ENCODE measurements at places on chromosomes 2 and 18.

- DNase-seq, result no peak
Observed at GRCh38 chr2:182973441-182974352, 64.6 kb downstream of the NCKAP1 start.

GRCh38 chr2:3666613-3666975, 8.6 kb downstream of the ALLC start:
- no peak for DNase-seq

DNA sequence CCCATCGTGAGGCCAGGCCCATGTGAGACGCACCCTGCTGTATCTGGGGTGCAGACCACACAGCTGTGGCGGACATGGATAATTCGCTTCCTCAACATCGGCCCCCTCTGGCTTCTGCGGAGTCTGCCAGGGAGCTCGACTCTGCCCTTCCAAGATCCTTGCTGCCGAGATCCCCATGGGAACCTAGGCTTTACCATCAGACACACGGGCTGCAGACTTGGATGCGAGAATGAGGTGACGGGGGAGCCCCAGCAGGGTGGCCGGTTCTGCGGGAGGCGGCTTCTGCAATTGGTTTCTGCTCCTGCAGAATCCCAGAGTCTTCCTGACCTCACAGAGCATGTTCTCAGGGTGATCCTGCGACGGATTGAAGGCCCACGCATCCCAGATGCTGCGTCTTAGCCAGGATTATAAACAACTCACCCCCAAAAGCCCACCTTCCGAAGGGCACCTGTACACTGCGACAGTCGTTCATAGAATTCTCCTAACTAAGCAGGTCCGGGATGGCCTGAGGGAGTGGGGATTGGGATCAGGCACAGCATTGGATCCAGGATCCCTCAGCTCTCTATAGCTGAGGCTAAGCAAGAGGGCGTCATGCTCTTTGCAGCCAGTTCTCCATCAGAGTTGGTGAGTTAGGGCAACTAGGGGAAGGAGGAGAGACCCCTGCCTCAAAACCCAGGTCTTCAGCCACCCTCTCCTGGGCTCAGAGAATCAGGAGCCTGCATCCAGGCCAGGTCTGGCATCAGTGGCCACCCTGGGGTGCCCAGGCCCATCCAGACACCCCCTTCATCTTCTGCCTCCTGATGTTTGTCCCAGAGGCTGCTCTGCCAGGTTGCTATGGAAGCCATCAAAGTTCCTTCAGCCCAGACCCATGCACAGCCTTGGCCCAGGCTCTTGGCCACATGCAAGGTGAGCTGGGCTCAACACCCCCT, 74.7 kb upstream of the SNTG2 start:
- no peak for DNase-seq

- no peak for DNase-seq
Observed at GRCh38 chr2:38991899-38992298, 102.2 kb downstream of the ARHGEF33 start.

DNA sequence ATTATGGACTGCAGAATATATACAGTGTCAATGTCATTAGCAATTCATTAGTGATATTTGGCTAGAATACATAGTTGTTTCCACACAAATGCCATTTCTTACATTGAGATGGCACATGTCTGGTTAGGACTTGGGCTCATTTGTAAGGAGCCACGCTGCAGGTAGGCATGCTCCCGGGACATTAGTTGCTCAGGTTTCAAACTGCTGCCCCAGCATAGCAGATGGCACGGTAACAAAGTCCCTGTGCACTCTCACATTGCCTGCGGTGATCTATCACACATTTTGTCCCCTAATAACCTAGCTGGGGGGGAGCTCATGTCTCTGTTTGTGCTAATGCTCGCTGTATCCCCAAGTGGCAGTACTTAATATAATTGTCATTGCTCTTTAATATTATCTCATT, 185.1 kb downstream of the NEDD4L start:
- DNase-seq, result no peak

- DNase-seq, result no peak
Observed at GRCh38 chr18:38453880-38454279, 888.3 kb upstream of the CELF4 start.

GRCh38 chr18:42305869-42306593, 351.0 kb downstream of the PIK3C3 start:
- DNase-seq, result no peak

- DNase-seq, result no peak
Observed at GRCh38 chr2:86695053-86695691, 24.9 kb upstream of the RMND5A start.

- DNase-seq, result no peak
Observed at GRCh38 chr2:20023688-20024087, 11.2 kb upstream of the MATN3 start.

DNA sequence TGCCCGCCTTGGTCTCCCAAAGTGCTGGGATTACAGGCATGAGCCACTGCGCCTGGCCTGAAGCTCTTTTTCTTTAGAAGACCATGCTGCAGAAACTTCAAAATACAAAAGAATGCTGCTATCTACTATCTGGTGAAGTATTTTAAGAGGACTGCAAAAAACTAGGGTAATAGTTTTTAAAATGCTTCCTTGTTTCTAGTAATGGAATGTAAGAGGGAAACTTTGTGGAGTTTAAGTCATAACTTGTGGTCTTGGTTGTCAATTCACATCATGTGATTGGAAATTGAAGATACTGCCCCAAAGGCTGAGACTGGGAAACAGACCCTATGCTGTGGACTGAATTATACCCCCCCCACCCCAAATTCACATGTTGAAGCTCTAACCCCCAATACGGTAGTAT, 68.3 kb downstream of the B3GNT2 start:
- DNase-seq, result no peak

GRCh38 chr18:65093346-65093745, 657.5 kb upstream of the CDH7 start:
- DNase-seq, result no peak

DNA sequence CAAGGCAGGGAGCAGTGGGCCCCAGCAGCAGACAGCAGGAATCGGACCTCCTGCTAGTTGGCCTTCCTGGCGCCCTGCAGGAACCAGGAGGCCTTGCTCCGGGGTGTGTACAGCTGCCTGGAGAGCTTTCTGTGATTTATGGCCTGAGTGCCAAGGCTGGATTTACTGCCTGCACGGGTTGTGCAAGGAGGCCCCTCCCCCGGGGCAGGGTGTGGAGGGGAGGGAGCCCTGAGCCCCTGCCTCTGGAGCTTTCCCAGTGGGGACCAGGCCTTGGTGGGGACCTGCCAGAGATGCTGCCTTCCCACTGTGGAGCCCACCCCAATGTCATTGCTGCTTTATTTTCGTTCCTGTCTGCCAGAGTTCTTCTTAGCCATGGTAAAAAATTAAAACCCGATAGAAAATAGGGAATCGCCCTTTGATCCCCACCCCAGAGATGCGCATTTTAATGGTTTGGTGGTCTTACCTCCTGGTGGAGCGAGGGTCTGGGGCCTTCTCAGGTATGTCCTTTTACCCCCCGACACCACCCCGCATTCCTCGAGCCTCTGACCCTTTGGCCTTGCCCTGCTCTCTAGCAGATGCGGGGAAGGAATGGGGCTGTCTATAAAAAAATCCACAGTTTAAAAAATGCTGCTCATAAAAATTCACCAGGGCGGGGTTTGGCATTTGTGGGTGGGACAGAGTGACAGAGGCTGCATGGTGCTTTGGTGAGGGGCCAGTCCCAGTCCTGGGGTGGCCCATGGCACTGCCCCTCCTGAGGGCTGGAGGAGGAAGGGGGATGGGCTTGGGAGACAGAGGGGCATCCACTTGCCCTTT, 6.9 kb upstream of the RALB start:
- no peak for DNase-seq

- DNase-seq, result no peak
Observed at GRCh38 chr2:96181529-96181928, 27.1 kb downstream of the STARD7 start.

GRCh38 chr2:159029936-159030335, 61.5 kb downstream of the TANC1 start:
- no peak for DNase-seq

- no peak for DNase-seq
Observed at GRCh38 chr2:218275371-218276072, 5.2 kb downstream of the PNKD start.

- no peak for DNase-seq
Observed at GRCh38 chr2:217530392-217531090, 472.3 kb downstream of the TNS1 start.

- peak; percentile 44 for DNase-seq
Observed at GRCh38 chr18:57077786-57078552, 68.9 kb upstream of the BOD1L2 start.

- DNase-seq, result no peak
Observed at GRCh38 chr18:34787931-34788532, 77.9 kb downstream of the DTNA start.

DNA sequence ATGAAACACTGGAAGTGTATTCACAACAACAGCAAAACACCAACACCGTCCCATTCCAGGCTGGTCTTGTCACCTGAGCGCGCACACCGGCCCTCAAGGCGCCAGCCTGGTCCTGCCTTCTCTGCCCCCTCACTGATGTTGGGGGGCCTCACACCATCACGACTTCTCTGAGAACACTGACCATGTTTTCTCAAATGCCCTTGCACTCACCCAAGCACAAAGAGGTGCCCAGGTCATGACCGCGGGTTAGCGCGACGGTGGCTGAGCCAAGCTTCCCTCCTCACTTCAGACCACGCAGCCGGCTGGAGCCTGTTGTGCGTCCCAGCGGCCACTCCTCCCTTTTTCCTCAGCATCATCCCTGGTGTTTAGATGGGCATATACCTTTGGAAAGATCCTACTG, 101.3 kb upstream of the SALL3 start:
- no peak for DNase-seq

GRCh38 chr2:62741954-62742722, 36.6 kb downstream of the EHBP1 start:
- DNase-seq, result no peak
